HS-27A (cell line): ENCODE measurements at places on chromosomes 7 and 10.

DNA sequence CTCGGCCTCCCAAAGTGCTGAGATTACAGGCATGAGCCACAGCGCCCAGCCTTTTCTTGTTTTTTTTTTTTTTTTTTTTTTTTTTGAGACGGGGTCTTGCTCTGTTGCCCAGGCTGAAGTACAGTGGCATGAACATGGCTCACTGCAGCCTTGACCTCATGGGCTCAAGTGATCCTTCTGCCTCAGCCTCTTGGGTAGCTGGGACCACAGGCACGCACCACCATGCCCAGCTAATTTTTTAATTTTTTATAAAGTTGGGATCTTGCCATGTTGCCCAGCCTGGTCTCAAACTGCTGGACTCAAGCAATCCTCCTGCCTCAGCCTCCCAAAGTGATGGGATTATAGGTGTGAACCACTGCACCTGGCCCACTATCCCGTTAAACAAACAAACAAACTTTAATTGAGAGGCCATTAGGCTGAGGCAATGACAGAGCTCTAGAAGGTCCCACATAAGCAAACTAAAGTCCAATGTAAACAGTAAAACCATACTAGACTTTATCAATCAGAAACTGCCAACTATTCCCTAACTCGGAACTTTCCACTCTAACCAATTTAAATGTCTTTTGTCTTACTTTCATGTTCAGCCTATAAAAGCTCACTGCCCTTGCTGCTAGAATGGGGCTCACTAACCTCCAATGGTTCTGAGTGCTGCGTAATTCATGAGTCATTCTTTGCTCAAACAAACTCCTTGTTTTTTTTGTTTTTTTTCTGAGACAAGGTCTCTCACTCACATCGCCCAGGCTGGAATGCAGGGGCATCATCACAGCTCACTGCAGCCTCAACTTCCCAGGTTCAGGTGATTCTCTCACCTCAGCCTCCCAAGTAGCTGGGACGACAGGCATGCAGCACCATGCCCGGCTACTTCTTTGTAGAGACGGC is 1.9 kb downstream of the DHX32 start:
- DNase-seq, result peak; percentile 42

- DNase-seq, result peak; percentile 82
Observed at GRCh38 chr7:36303202-36304098, 86.2 kb upstream of the ANLN start.

DNA sequence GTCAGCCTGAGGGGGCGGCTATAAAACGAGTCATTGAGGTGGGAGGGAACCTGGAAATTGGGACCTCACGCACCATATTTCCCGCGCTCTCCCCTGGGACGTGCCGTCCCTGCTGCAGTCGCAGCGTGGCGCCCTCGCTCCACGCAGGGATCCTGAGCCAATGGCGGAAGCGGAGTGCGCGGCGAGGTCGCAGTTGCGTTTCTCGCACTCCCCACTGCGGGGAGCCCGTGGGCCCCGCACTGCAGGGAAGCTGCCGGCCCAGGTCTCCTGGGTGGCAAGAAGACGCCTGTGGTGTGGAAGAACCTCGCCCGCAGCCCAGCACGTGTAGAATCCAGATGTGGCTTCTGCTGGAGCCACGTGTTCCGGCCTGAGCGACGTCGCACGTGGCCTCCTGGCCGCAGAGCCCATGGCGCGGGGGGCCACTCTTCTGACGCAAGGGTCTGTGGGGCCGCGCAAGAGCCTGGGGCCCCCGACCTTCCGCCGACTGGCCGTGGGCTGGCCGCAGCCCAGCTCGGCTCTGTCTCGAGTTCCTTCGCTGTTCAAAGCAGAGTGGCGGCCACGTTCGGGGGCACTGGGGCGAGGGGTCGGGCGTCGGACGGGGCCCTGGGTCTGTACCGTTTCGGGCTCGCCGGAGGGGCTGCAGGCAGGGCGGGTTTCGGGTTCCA is 26.4 kb downstream of the HIF1AN start:
- DNase-seq, result peak; percentile 59

DNA sequence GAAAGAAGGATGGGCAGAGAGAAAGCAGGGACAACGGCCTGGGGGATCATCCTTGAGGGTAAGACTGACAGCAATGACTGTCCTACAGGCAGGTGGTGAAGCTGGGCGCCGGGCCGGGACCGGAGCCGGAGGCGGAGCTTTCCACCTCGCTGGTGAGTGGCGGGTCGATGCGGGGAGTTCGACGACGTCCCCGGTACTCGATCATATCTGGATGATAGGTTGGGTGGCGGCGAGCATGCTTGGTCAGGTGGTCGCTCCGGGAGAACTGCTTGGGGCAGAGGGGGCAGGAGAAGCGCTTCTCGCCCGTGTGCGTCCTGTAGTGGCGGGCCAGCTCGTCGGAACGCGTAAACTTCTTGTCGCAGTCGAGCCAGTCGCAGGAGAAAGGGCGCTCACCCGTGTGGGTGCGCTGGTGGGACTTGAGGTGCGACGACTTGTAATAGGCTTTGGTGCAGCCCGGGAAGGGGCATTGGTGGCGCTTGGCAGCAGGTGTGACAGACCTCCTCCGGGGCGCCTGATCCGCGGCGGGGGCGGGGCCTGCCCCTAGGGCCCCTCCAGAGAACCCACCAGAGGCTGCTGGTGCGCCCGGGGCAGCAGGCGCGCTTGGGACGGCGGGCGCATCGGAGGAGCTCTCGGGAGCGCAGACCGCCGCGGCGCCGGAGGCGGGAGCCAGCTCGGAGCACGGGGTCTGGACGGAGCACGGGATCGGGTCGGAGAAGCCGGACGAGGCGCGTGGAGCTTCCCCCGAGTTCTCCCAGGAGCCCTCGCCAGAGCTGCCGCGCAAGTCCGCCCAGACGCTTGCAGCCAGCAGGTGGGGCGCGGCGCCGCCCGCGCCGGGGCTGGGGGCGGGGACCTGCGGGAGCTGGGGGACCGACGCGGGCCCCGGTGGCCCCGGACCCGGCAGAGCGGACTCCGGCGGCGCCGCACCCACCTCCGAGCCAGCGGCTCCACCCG is 752 bp downstream of the KLF14 start:
- no peak for DNase-seq

GRCh38 chr7:110388457-110388856 is 702.5 kb upstream of the LRRN3 start:
- DNase-seq, result no peak

- no peak for DNase-seq
Observed at GRCh38 chr7:576524-577277, 57.1 kb upstream of the PDGFA start.

DNA sequence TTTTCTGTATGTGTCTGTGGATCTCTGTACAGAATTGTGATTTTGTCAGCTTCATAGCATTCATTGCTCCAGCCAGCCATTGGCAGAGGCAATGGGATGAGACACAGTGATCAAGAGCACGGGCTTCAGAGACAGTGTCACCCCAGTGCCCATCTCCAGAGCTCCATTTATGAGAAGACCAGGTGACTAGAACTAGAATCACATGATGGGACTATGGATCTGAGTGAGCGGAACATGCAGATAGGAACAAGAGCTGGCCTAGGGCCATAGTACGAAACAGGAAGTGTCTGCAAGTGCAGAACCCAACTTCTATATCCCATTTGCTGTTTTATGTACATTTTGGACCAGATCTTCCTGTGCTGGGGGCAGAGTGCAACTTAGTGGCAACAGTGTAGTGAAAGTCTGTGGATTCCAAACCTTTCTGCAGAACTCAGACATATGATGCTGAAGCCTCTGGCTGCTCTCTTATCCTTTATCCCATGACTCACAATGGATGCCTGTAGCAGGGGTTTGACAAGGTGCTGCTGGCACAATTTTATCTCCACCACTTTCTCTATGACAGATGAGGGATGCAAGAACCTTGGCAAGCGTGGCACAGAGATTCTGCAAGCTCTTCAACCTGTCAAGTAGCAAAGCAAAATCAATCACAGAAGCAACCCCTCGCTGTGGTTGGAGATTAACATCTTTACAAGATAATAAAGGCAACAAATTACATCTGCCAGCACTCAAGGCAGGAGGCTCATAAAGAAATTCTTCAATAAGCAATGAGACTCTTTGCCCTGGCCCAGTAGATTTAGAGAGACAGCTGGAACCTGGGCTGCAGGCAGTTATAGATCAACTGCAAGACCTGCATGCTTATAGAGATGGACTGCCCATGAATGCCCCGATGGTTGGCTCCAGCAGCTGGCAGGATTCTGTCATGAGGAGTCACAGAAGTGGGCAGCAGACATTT is 681.3 kb downstream of the TNS3 start:
- DNase-seq, result no peak

DNA sequence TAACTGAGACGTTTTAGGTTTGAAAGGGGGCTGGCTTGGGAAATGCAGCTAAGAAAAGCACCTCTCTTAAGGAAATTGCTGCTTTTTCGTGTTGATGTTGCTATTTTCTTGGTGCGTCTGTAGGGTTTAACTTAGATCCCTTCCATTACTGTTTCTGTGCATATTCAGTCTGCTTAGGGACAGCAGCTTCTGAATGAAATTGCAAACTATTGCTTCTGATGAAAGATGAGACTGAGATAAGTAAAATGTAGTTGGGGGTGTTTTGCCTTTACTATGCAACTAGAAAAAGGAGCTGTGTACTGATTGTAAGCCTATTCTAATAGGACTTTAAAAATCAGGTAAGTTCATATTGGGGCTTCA is 772 bp downstream of the HDAC9 start:
- DNase-seq, result no peak

DNA sequence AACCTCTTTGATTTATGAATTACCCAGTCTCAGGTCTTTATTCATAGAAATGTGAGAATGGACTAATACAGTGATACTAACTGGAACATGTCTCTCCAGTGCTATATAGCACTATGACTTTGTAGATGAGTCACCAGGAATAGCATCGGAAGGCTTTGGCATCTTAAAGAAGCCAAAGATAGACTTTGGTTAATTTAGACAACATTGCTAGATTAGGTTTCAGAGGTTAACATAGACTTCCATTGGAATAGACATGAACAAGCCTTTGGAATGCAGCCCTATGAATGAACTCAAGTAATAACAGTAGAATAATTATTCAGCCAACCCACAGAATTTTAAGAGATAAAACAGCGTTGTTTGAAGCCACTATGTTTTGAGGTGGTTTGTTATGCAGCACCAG is 169.2 kb downstream of the HGF start:
- DNase-seq, result no peak

DNA sequence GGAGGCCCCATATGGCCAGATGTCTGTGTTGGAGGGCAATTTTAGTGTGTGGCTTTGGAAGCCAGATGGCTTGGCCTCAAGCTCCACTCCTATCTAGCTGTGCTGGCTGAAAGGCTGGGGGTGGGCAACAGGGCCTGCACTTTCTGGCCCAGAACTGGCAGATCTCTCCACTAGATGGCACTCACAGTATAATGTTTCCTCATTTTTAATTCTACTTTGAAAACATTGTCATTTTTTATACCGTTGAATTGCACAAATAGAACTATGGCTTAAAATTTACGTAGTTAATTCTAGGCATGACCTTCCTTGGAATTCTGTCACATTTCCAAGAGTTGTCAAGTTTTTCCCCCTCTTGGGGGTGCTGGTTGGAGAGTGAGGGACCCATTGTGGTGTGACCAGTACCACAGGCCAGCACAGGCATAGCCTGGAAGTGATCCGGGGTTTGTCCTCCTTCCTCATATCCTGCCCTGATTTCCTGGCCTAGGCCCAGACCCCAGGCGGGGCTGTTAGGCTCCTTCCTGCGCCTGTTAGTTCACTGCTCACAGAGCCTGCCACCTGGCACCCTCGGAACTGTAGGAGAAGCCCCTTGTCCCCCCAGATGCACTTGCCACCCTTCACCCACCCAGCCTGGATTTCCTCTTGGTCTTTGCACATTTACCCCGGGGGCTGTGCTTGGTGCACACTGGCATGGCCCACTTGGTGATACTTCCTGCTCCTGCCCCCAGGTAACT is 52.8 kb downstream of the ARHGAP22 start:
- DNase-seq, result peak; percentile 1

GRCh38 chr10:101079874-101080273 is 18.1 kb downstream of the KAZALD1 start:
- DNase-seq, result no peak

- no peak for DNase-seq
Observed at GRCh38 chr7:142348100-142348499, 90.2 kb upstream of the PRSS58 start.

DNA sequence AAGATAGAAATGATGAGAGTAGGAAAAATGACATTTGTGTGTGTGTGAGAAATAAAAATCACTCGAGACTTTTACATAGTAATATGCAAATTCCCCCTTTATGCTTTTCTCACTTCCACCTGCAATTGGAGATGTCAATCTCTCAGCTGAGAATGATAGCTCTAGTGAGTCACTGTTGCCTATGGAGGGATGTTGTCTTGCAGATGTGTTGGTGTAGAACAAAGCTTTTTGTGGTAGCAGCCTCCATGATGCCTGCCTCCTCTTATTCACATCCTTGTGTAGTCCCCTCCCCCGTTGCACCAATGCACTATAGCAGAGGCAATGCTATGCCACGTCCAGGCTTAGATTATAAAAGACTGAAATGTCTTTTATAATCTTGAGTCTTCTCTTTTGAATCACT is 33.8 kb downstream of the SPAG6 start:
- no peak for DNase-seq

DNA sequence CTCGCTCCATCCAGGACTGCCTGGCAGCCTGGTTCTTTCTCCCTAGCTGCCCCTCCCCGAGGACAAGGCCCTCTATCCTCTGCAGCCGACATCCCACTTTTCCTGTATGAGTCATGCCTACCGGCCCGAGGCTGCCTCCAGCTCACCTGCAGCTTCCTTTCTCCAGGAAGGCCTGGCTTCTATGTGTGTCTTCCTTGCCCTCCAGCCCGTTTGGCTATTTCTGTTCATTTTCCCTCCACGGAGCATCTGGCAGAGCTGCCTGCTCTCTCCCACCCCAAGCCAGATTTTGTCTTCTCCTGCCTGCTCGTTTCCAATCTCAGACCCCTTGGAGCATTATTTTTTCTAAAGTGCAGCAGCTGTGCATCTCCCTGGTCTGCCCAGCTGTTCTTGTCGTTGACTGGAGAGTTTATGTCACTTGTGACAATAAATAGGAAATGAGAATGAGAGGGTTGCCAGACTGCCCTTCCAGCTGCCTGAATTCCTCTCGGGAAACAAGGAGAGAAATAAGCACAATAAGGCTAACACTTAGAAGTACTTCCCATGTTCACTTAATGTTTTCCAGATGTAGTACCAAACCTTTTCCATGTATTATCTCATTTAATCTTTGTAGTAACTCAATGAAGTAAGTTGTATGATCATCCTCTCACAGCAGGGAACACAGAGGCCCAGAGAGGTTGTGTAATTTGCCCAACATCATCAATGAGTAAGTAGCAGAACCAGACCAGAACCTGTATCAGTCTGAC is 19.7 kb downstream of the UBTD1 start:
- no peak for DNase-seq

- no peak for DNase-seq
Observed at GRCh38 chr10:80253266-80253962, 36.0 kb downstream of the MAT1A start.
